Neuronal stem cell (in vitro differentiated cells): ENCODE measurements at places on chromosomes 2 and 18.

DNA sequence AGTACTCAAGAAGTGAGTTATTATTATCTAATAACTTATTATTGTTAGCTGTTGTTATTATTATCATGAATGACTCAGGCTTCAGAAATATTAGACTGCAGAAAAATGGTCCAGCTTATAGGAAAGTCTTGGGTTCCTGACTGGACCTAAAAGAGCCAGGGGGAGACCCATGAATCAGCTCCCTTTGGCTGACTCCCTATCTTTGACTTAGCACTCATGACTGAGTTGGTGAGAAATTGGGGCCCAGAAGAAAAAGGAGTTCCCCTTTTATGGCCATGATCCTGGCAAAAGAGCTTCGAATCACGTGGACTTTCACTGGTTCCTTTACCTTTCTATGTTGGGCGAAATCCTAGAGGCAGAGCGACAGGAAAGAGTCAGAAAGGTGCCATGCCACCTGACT, 145.8 kb downstream of the MYO3B start:
- no peak for DNase-seq

DNA sequence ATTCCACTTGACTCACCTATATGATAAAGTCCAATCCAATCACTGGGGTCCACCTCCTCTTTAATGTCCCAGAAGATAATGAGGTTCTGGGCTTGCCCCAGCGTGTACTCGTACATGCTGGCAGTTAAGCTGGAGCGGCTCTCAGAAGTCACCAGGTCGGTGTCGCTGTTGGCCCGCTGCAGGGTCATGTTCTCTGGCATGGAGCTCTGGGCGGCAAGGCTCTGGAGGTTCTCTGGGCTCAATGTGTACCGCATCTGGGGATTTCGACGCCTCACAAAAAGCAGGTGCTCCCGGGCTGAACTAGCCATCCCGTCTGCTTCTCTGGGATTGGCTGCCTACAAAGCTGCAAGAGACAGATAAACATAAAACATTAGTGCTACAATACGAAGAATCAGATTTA, 206.4 kb upstream of the CCDC150 start:
- DNase-seq, result no peak

- no peak for DNase-seq
These were observed 11.0 kb downstream of the CDH7 start for GRCh38 chr18:65761636-65762295.

GRCh38 chr18:51137891-51138290, 59.6 kb downstream of the MEX3C start:
- no peak for DNase-seq

- no peak for DNase-seq
These were observed 34.1 kb downstream of the ITGB1BP1 start for GRCh38 chr2:9388950-9389911.

- DNase-seq, result no peak
These were observed 22.6 kb upstream of the CYP1B1 start for GRCh38 chr2:38098421-38099098.

DNA sequence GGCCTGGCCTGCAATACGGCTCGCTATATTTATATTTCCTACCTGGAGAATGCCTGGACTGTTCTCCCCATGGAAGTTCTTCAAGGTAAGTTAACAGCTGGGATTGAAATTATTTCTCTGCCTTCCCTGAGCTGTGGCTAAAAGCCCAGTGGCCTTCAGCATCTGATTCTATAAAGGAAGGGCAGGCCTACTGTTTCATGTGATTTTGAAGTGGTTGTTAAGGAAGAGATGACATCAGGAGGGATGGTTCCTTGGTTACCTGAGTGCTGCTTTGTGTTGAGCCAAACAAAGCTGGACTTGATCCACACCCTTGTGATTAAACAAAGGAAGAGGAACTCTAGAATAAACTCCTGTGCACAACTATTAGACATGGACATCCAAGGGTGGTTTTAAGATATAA, 61.6 kb downstream of the MFSD6 start:
- no peak for DNase-seq

- no peak for DNase-seq
These were observed 91.4 kb downstream of the MAPK4 start for GRCh38 chr18:50651334-50651733.

DNA sequence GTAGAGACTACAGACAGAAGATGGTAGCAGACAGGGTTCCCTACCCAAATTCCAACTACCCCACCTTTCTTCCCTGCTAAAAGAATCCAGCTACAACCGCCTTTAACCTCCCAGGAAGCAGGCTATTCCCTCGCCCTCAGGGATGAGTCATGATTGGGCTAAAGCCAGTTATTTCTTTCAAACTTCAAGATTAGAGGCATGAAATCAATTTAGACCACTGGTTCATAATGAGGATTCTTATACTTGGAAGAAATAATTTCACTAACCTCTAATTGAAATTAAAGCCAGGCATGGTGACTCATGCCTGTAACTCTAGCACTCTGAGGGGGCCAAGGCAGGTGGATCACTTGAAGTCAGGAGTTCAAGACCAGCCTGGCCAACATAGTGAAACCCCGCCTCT, 20.0 kb downstream of the TRIP12 start:
- DNase-seq, result no peak

GRCh38 chr2:24920098-24920808, at the start of gene ADCY3:
Gene ADCY3, minus strand, starts transcription at chr2:24920237. Its CDS starts 1,250 bp downstream, at chr2:24918987.
- peak; percentile 43 for DNase-seq

- DNase-seq, result no peak
These were observed 56.6 kb downstream of the SP100 start for GRCh38 chr2:230472621-230473018.
